ENCODE measurements at places on chromosomes 12 and 14.
A peak's percentile ranks its signal among the peaks of the same experiment; 100 is the strongest.

DNA sequence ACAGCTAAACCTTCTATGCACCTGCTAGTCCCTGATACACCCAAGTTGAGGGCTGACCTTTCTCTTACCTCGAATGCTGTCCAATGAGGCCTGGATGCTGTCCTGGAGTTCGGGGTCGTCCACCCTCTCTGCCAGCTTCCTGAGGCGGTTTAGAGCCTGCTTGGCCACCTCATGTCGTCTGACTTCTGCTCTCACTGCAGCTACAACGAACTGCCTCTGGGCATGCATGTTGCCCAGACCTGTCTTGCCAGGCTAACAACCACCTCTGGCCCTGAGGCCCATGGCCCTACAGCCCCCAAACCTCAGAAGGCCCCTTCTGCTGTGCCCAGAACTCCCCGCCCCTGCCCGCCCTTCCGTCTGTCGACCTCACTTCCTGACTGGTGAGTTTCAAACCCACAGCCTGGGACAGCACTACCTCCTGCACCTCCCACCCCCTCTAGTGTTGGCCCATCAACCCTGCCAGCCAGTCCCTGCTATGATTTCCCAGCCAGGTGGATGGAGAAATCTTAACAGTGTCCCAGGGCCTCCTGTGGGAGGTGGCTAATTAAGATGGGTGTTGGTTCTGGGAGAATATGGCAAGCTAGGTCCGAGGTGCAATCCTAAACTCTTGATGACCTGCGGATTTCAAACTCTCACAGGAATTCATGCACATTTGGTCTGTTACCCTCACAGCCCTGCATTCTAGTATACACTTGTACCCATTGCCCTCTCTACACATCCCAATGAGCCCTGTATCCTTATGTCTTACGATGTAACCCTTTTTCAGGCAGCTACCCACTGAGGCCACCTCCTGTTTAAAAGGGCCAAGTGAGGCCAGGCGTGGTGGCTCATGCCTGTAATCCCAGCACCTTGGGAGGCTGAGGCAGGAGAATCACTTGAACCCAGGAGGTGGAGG lies 2.7 kb upstream of the TSPAN31 start:
- peak; percentile 88 for DNase-seq

- DNase-seq, result no peak
Observed at GRCh38 chr14:25308244-25308643, 258.3 kb upstream of the STXBP6 start.

DNA sequence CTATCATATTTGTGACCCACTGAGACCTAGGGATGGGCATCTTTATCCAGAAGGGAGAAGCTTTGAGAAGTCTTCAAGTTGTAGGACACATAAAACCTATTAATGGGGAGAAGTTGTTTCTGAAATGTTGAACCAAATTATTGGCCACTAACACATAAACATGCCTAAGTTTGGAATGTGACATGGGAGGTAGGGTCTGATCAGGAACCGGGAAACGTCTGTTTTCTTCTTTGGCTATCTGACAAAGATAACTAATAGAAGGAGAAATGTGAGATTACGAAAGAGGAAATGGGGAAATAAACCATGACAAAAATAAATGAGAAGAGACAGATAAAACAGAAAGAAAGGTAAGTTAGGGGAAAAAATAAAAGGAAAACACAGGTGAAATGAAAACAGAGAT lies 425.2 kb downstream of the EGLN3 start:
- DNase-seq, result no peak

DNA sequence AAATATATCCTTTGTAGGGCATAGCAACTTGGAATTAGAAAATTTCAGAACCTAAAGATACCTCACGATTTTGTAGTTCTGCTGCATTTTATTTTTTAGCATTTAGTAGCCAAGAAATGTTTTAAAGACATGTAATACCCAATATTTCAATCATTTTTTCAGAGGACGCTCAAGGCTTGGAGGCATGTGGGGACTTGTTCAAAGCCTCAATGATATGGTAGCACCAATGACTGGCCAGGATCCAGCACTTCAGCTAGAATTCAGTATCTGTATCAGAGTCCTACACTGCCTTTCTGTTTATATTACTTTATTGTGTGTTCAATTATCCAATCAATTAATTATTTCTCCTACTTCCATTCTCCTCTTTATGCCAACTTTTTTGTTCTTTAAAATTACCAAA lies 154.8 kb upstream of the NEDD1 start:
- no peak for DNase-seq

DNA sequence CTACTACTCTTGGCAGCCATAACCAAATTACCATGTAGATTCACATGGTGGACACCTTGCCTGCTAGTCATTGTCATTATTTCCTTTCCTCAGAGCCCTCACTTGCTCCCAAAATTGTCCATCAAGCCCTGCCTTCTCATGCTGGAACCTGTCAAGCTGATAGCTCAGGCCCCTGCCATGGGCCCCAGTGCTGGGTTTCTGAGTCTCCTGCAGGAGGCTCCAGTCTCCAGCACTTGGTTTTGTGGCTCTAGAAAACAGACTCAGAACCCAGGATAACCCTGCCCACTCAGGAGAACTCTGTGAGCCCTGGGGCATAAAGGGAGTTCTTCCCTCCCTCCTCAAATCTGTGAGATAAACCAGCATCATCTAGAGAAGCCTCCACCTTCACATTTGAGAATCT lies 10.8 kb downstream of the KRT71 start:
- DNase-seq, result no peak

All from CD4-positive, alpha-beta T cell treated with Interleukin-12 subunit alpha and Interleukin-12 subunit beta, for 1 hour (primary cell).